ENCODE measurements at places on chromosomes 5 and 9. TPM values are rescaled to one million over a fixed set of nuclear protein-coding genes. Genes with fewer than 3 reads are reported as not detected.

DNA sequence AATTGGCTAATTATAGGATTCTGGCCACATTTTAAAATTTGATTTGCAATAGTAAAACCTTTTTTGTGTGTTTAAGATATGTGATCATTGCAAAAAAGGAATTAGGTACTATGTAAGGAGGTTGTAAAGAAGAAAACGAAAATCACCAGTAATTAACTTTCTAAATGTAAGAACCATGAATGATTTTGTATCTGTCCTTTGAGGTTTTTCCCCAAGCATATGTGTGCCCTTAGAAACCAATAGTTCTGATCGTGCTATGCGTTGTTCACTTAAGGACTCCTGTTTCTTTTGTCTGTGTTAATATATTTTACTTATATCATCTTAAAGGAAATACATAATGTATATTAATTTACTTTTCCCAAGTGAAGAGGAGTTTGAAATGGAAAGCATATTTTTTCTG, 410.2 kb downstream of the PSAT1 start:
- no peak for DNase-seq

DNA sequence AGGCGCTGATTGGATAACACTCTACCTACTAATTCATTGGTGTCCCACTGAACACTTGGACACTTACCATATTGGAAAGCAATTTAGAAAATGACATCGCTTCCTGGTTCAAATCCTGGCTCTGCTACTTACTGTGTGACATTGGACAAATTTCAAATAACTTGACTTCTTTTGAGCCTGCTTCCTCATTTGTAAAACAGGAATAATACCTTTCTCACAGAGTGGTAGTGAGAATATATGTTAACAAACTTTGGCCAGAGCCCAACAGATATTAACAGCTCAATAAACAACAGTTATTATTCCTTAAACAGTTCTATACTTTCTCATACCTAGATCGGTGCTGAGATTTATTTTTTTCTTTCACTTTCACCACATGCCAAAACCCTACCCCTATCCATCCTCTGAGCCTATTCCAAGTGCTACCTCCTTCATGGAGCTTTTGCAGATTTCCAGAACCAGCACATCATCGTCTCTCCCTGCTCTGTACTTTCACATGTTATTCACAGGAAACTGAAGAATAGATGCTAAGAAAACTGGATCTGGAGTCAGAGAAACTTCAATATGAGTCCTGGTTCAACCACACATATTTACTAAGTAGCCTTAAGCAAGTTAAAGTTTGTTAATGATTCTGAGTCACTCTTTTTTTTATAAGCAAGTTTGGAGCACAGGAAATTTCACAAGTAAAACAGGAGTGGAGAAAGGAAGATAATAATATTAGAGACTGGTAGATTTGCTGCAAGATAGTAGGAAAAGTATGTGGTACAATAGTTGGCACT, 92.3 kb downstream of the STRBP start:
- DNase-seq: no peak

GRCh38 chr9:91376239-91376638, 14.5 kb upstream of the AUH start:
- DNase-seq: no peak

Gene SPATA31E1
- not detected for total RNA-seq

Gene PCDHB6
- 0.42 TPM for total RNA-seq

DNA sequence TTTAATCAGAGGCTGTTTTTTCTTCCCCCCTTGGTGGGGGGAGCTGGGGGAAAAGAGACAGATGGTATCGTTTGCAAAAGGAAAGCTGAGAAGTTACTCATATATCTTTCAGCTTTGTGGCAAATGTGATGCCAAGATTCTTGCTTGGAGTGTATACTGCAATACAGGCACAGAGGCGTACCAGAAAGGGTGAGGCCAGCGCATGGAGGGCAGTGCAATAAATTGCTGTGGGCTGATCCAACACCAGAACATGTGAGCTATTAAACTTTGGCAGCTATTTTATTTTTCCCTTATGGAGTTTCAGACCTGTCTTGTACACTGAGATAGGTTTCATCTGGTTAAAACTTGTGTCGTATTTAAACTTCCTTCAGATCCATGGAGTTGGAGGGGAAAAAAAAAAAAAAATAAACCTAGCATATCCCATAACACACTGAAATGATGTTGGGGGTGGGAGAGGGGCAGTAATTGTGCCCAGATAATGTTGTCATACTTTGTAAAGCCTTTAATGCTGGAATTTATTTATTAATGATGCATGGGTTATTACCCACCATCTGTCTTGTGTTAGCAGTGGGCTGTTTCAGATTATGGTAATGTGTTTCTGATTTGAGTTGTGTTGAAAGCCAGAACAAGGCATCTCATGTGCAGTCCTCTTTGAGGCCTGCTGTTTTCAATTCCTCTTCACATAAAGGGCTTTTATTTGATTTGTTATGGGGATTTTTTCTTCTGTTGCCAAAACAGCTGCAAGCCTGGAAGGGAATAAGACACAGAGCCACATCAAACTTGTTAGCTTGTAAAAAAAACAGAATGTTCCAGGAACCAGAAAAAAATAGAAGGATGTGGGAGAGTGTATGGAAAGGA, 891.3 kb downstream of the TLE1 start:
- peak; percentile 46 for DNase-seq

DNA sequence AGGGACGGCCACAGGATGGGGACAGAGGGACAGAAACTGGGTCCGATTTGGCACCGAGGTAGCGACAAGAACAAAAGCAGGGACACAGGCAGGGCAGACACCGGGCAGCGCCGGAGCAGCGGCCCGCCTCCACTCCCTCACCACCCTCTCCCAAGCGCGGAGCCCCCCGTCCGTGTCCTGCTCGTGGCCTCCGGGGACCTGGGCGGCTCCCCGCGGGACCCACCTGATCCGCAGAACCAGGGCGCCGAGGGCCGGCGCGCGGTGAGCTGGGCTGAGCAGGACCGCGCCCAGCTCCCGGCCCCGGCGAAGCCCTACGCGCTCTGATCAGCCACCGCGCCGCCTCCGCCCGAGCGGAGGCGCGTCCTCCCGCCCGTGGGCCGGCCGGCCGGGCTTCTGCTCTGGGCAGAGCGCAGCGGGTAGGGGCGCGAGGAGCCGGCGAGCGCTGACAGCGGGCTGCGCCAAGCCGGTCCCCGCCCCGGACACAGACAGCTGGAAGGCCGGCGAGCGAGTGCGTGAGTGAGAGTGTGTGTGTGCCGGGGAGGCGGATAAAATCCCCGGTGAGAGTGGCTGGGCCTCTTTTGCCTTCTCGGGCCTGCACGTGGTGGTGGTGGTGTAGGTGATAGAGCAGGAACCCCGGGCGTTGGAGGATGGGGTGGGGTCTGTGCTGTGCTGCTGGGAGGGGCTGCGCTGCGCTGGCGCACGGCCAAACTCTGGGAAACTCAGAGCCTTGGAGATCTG, at the start of gene GGTA1:
TSS of gene GGTA1 (minus strand) at position 418 of the 738 bp plus-strand sequence. CDS start 31,922 bp downstream, outside the sequence.
- peak; percentile 91 for DNase-seq

Gene UBE2R2
- total RNA-seq: 37.0 TPM

GRCh38 chr9:129832982-129833381, 2.1 kb downstream of the C9orf78 start:
- DNase-seq: no peak

Gene KIF4B
- not detected for total RNA-seq

- DNase-seq: no peak
Observed at GRCh38 chr9:10661376-10661775, 48.6 kb upstream of the PTPRD start.

Gene RUSC2
- 37.2 TPM for total RNA-seq

Gene MEF2C
- 64.5 TPM for total RNA-seq

- no peak for DNase-seq
Observed at GRCh38 chr5:103461243-103461642, 101.3 kb downstream of the NUDT12 start.

Gene RELL2
- total RNA-seq: 1.4 TPM

GRCh38 chr5:54458221-54458620, 2.7 kb downstream of the HSPB3 start:
- DNase-seq: no peak

Gene GABRA6
- not detected for total RNA-seq

Gene GMCL2
- total RNA-seq: not detected

- DNase-seq: no peak
Observed at GRCh38 chr5:178786859-178787499, 56.5 kb upstream of the ZNF354A start.

DNA sequence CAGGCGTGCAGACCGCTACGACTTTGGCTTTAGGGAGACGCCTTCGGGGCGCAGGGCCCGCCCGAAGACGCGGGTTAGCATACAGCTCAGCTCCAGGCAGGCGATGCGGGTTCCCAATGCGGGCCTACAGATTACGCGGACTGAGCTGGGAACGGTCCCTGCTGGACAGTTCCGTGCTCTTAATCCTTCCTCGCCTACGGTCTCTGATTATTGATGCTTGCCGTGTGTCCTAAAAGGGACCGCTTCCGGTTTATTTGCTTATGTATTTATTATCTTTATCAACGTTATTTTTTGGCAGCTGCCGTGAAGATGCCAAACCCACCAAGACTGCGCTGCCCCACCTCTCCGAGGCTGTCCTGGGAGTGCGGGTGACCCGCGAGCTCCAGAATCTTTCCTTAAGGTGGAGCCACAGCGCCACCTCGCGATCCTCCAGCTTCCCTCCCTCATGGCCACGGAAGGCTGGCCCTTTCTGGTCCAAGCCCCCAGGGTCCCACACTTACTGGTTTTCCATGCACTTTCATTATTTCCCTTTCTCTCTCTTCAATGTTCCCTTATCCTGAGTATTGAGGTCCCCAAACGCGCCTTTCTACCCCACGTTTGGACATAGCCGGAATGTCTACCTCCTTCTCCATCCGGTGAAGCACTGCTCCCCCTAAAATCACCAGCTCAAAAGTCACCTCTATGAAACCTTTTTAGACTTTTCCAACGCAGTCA, 7.0 kb upstream of the EBF1 start:
- DNase-seq: peak; percentile 84

- no peak for DNase-seq
Observed at GRCh38 chr9:104831681-104832080, 67.8 kb downstream of the NIPSNAP3B start.

Gene GDF9
- not detected for total RNA-seq

Gene CFAP77
- total RNA-seq: 2.3 TPM

DNA sequence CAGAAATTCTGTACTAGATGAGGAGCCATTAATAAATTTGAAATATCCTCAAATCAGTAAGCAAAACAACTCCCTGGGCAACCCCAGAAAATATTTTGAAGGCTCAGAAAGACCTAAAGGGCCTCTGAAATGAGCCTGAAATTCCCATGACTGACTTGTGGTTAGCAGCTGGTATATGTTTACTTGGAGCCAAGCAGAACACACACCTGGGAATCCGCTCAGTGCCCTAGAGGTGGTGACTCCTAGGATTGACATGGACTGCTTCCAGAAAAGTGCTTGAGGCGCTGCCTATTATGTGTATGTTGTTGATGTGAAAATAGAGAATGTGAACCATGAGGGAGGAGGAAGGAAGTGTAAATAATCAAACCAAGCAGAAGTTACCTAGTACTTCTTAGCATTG, 14.7 kb downstream of the RFK start:
- no peak for DNase-seq

Gene IL5
- not detected for total RNA-seq

GRCh38 chr5:177256296-177256695, 47.2 kb downstream of the RAB24 start:
- no peak for DNase-seq

GRCh38 chr5:179276838-179277395, 68.3 kb downstream of the ADAMTS2 start:
- peak; percentile 17 for DNase-seq

Gene NUDT12
- total RNA-seq: 11.2 TPM

- DNase-seq: peak; percentile 76
Observed at GRCh38 chr5:169914766-169915165, 65.5 kb downstream of the INSYN2B start.

Gene GDNF
- total RNA-seq: 0.41 TPM

Gene PDE8B
- total RNA-seq: 71.2 TPM

Gene SKIC3
- total RNA-seq: 66.7 TPM

DNA sequence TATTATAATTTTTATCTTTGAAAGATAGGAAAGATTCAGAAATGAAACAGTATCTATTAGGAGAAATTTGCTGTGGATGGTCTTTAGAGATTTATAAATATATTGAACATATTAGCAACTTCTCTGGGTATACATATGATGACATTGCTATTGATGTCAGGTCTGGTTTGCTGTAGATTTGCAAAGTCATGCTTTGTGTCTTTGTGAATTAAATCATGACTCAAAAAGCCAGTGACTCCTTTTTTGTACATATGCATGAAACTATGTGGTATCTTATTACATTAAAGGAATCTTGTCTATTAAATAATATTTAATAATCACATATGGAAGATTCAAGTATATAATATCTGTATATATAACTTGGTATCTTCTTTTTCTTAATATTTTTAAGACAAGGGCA, 141.9 kb downstream of the ST8SIA4 start:
- no peak for DNase-seq

DNA sequence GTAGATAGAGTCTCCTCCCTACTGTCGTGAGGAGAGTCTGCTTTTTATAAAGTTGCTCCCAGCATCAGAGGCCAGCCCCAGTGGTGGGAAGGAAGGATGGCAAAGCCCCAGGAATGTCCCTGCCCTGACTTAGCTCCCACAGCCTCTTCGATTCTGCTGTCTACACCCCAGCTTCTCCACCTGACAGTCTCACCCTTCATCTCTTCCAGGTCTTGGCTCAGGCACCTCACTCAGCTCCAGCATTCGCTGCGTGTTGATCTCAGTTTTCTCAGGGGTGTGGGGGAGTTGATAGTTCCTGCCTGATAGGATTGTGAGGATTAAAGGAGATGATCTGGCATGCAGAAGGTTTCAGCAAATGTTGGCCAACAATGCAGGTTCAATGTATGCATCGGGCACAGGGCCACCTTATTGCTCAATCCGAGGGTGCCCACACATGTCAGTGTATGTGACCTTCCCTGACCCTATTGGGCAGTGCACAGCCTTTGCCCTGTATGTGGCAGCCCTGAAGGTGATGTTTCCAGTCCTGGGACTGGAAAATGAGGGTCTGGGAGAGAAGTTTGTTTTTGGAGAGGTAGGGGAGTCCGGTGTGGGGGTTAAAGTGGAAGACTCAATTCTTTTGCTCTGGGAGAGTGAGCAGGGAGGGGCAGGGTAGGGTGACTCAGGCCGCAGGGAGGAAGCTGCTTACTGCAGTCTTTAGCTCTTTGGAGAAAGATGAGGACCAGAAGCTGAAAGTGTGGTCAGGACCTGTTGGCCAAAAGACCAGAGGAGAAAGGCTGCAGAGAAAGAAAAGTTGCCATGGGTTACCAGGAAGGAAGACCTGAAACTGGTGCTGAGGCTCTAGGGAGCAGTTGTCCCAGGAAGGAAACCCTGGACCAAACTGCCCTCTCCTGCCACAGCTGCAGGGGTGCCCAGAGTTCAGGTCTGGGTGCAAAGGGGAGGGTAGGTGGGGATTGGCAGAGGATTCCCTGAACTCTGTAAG, 153.2 kb downstream of the MACROH2A1 start:
- DNase-seq: no peak
